ENCODE measurements at places on chromosomes 5 and 9.

GRCh38 chr5:133702791-133703770 is 90.7 kb upstream of the FSTL4 start:
- no peak for DNase-seq

- DNase-seq, result no peak
Observed at GRCh38 chr5:41109186-41109585, 38.0 kb upstream of the MROH2B start.

DNA sequence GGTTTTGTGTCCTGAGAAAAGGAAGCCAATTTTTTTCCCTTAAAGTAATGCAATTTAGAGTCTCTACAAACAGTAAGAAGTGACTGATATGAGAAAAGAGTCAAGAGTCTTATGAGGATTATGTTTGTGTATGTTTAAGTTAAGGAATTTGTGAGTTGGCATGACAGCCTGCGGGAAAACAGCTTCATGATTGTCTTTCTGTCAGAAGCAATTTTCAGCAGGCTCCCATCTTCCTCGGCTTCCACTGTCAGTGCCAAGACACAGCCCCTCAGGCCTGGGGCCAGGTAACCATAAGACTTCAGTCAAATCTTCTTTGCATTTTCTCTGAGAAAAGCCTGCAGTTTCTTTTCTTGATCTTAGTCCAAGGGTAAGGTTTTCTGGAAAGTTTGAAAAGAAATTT is 17.0 kb upstream of the SELENOP start:
- DNase-seq, result no peak

GRCh38 chr5:126811515-126812198 is 34.7 kb downstream of the LMNB1 start:
- DNase-seq, result no peak

DNA sequence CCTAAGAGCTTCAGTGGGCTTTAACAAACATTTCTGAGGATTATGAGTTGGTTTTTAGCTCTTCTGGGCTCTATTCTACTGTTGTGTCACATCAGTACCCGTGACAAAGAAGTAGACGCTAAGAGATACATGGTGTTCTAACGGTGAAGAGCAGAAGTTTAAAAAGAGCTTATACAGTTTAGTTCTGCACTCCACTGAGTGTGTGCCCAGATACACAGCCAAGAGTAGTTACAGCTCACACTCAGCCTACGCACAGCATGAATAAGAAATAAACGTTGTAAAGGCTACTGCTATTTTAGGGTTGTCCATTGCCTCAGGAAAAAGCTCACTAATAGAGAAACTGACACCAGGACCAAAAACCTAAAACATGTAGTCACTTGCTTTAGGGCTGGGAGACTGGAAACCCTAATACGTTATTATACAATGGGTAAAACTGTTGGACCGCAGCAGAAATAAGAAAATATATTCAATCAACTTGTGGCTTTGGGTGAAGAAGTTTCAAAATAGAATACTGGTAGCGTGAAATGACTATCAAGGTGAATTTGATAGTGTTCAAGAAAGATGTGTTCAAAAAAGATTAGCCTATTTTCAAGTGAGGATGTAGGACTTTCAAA is 34.7 kb downstream of the PSIP1 start:
- no peak for DNase-seq

GRCh38 chr9:84322828-84323227 is 17.7 kb downstream of the SLC28A3 start:
- DNase-seq, result no peak

- no peak for DNase-seq
Observed at GRCh38 chr5:36175043-36175442, 23.1 kb downstream of the SKP2 start.

- DNase-seq, result no peak
Observed at GRCh38 chr5:154653764-154654485, 101.3 kb upstream of the LARP1 start.

DNA sequence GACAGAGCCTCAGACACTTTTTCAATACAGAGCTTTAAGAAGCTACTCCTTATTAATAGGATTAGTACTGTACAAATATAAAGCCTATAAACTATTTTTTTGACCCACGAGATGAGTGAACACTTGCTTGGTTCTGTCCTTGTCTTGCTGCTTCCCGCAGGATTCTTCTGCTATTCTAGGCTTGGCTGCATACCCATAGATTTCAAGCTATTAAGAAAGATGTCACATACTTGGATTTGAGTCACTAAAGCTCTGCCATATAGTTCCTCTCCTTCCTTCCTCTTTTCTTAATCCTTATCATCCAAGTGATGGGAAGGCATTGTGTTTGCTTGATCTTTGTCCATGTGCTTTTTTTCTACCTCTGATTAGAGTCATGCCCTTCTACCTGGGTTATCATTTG is 361.2 kb upstream of the TRPC7 start:
- no peak for DNase-seq

DNA sequence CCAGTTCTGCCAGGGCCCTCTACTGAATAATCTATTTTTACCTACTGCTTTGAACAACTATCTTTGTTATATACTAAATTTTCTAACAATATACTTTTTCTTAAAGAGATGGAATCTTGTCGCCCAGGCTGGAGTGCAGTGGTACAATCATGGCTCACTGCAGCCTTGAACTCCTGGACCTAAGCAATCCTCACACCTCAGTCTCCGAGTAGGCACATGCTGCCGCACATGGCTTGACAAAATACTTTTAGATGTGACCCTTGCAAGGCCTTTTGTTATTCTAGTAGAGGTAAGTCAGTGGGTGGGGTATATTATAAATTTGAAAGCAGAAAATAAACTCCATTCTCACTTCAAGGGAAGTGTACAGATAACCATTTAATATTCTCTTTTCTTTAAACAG is 7.9 kb downstream of the GOLM1 start:
- DNase-seq, result no peak

DNA sequence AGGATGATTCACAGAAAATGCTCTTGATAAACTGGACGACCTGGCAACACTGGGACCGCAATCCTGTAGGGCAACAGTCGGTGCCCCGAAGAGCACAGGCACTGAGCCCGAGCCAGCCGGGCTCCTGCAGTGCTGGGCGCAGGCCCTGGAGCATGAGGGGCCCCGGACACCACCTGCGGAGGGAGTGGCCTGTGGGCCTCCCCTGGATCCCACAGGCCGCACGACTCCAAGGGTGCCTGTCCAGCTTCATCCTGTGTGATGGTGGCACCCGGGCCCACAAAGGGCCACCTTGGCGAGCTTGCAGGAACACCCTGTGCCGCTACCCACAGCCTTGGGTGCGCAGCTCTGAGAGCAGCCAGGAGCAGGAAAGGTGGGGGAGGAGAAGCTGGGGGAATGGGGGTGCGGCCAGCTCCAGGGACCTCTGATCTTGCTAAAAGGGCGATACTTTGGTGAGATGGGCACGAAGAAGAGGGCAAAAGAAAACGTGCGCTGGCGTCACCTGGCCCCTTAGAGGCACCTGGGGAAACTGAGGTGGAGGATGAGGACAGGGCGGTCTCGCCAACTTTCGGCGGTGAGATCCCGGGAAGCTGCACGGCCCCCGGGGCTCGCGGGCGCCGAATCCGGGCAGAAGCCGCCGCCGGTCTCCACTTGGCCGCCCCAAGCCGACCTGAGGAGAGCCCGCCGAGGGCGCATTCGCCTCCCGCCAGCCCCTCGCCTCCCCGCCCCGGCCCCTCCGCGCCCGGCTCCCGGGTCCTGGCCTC is 722 bp downstream of the TBC1D9B start:
- DNase-seq, result peak; percentile 14

DNA sequence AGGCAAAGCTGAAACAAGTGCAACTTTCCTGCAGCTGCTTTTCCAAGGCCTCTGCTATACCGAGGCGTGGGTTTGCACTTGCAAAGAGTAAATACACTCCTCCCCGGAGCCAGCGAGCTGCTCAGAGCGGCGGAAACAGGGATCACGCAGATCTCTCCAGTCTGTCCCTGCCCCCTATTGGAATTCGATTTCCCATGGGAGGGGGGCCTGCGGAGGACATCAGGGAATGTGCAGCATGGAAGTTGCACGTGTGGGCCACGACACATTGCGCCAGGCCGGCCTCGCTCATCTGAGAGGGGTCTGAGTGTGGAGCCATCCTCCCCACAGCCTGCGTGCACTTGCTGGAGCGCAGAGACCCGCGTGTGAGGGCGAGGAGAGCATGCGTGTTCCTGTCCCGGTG is 104.3 kb upstream of the PHYKPL start:
- DNase-seq, result no peak

- DNase-seq, result no peak
Observed at GRCh38 chr5:55604611-55605067, 69.9 kb upstream of the PLPP1 start.
